ENCODE measurements at places on chromosomes 7 and 10. TPM values are rescaled to one million over a fixed set of nuclear protein-coding genes. Genes with fewer than 3 reads are reported as not detected.

GRCh38 chr7:129006636-129007414 lies 48.1 kb downstream of the TNPO3 start:
- no peak for DNase-seq

DNA sequence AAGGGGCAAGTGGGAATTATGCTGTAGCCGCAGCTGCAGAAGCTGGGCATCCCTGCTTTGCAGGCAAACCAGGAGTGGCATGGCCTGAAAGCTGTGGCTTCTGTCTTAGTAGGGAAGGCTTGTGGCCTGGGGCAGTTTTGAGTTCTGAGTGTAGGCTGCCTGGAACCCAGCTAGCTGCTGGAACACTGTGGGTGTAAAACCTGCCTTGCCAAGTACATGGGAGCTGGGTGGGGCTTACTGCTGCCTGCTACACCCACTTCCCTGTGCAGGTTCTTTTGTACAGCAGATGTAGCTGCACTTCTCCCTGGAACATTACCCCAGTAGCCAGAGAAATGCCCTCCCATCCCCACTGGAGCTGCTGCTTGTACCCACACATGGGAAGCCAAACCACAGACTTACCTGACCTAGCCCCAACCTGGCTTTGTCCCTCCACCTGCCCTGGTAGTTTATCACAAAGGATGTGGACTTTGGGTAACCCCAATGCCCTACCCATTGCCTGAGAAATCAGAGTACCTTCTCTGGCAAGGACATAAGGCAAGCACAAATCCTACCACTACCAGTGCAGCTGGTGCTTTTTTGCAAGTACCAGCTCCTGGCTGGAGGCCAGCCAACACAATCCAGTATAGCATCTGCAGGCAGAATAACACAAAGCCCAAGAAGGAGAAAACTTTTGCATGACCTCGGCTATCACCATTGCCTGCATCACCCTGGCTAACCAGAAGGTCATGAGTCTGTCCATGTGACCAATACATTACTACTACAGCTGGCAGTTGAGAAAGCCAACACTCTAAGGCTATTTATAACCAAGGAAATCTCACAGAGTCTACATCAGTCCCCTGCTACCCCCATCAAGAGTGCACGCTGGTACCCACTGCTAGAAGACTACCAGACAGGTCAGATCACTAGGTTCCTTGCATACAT lies 26.5 kb upstream of the PPP1R3A start:
- no peak for DNase-seq

DNA sequence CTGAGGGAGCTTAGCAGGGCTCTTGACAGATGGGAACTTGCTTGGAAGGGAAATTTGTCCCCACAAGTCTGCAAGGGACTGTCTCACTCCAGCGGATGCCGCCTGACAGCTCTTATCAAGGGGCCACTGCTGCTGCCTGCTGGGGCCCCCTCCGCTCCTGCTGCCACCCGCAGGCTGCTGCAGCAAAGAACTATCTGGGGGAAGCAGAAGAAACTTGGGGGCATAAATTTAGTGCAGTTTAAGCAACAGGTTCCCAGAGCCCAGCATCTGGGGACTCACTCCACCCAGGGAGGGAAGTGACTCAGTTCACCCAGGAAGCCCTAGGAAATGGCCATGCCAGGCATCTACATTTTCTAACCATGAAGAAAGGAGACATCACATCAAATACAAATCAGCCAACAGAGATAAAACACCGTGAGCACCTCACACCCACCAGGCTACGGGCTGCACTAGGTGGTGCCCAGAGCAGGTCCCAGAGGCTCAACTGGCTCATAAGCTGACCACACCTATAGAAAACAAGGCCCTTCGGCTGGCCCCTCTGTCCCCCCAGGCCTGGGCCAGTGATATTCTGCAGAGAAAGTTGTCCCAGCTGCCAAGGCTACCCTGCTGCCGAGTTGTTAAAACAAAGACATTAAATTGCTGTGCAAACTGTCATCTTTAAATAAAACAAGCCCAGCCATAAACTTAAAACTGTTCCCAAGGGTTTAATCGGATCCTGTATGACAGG lies 3.7 kb downstream of the RGS10 start:
- no peak for DNase-seq

BAMBI gene
- total RNA-seq, result 17.9 TPM

MALRD1 gene
- total RNA-seq, result 1.1 TPM

DNA sequence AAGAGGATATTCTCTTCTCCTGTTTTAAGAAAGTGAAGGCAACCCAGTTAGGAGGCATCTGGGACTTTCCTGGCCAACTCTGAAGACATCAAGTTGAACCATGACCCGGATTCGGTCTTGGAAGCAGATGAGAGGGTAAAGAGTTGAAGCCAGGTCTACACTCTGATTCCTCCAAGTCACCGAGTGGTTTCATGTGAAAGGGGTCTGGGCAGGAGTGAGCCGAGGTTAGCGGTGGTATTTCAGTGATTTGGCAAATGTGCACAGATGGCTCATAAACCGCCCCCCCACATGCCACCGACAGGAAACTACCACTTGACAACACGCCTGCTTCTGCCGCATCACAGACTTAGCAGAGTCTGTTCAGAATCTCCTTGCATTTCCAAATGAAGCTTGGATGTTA lies 11.4 kb upstream of the REPIN1 start:
- no peak for DNase-seq

ANKRD61 gene
- total RNA-seq, result not detected

GRCh38 chr7:143900230-143900766 lies 1.7 kb downstream of the TCAF1 start:
- DNase-seq, result peak; percentile 41

- DNase-seq, result peak; percentile 69
Measured at GRCh38 chr7:501526-501925, 18.1 kb downstream of the PDGFA start.

DNA sequence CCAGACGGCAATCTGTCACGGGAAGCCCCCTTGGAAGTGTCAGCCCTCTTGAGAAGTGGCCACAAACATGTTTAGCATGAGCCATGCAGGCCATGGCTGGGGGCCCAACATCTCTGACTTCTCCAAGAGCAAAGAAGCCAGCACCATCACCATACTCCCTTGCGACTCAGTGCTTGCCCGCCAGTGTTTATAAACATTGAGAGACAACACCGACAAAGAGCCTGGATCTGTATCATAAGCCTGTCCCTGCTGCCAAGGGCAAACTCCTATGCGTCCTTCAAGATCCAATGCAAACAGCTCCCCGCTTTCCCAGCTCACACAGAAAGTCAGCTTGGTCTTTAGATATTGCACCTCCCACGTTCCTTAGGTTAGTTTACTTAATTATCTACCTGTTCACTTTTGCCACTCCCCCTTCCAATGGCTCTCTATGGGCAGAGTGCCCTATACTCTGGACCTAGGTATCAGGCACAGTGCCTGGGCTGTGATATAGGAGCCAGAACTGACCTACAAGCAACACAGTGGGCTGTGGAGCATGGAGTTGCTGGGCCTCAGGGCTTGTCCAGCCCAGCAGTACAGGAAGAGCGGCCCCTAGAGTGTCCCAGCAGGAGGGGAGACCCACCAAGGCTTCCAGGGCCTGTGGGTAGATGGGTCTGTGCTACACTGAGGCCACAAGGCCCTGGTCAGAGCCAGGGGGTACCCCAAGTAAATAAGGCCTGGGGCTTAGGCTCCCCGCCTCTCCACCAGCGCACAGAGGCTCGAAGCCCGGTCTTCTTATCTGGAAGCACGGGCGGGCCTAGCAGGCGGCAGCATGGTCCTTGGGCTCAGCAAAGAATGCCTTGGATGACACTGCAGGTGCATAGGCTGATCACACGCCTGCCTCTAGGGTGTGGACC lies 37.7 kb downstream of the CAMK2B start:
- peak; percentile 53 for DNase-seq

DNA sequence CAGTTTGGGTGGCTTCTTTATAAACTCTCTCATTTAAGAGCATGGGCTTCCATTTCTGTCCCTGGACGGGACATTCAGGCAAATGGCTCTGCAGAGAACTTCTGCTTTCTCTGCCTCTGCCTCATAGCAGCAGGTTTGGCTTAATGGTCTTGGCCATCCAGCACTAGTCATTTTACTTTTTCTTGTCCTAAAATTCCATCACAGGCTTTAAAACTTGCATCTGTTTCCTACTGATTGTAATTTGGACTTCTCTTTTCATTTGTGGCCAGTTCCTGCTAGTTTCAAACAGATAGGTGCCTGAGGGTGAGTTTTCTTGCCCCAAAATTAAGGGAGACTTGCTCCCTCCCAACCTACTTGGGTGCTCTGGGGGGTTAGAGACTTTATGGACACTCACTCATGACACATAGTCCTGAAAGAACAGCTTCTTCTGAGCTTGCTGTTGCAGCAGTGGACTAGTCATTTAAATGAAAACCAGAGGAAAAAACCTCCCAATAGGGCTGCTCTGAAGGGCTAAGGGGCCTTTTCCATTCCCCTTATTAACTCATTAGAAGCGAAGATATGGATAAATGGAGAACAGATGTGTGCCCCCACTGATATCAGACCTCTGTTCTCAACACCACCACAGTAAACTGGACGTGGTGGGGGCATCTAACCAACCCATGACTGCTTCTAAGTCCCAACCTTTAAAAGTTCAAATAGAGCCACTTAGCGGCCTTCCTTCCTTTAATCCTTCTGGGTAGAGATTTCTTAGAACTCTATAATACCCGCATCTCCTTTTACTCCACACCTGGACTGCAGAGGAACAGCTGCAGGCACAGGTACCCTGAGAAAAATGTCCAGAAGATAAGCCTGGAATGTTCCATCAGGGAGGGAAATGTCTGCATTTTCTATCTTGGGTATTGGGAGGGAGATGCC lies 38.8 kb downstream of the SVOPL start:
- no peak for DNase-seq
